ENCODE measurements at places on chromosomes 5 and 9. TPM values are rescaled to one million over a fixed set of nuclear protein-coding genes. Genes with fewer than 3 reads are reported as not detected.

The LMX1B gene
- not detected for total RNA-seq

The RXRA gene
- 5.9 TPM for total RNA-seq

DNA sequence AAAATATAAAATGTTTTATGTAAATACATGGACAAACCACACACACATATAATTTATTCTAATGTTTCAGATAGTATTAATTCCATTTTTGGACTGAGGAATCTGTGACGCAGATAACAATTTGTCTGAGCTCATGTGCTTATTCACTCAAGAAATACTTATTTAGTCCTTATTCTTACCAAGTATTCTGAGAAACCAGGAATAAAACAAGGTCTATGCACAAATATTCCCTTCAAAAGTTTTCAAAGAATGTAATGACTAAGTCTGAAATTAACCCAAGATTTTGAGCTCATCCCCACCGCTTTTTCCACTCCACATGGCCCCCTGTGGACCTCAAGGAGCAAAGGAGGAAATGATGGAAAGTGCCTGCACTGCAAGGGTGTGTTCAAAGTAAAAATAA lies 1022.3 kb downstream of the EFNA5 start:
- no peaks in the 10 kb centered on the region for H3K27me3 ChIP-seq
- H3K4me3 ChIP-seq, result no peak overlapping the region
- H3K27ac ChIP-seq, result no peak overlapping the region
- no peaks in the 10 kb centered on the region for H3K4me1 ChIP-seq

The CDH6 gene
- not detected for total RNA-seq

DNA sequence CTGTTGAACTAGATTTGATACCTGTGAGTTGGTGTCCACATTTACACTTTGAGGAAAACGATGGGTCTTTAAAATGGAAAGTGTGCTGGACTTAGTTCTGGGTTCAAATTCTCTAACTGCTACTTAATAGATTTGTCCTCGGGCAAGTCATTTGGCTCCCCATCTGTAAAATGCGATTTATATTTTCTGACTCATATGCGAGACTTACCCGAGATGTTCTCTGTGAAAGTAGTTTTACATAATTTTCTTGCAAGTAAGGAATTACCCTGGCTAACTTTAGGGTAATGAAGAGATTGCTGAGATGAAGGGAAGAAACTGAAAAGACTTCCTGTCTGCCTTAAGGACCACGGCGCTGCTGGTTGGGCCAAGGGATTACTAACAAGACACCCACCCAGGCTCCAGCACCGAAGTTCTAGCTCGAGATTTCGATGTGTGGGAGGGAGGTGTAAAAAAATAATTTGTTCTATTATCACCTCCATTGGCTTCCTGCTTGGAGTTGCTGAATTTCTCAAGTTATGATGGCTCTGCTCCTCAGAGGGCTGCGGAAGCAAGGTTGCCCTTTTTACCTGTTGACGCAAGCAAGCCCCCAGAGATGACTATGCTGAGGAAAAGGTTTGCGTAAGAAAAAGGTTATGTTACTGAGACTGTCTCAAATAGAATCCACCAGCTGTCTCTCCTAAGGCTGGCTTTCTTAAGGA lies 24.1 kb downstream of the PCSK1 start:
- H3K36me3 ChIP-seq, result no peaks in the 10 kb centered on the region
- no peak overlapping the region for H3K27ac ChIP-seq
- no peak for DNase-seq
- no peak overlapping the region for H3K4me3 ChIP-seq
- H3K4me1 ChIP-seq, result no peaks in the 10 kb centered on the region
- H3K27me3 ChIP-seq, result no peaks in the 10 kb centered on the region

DNA sequence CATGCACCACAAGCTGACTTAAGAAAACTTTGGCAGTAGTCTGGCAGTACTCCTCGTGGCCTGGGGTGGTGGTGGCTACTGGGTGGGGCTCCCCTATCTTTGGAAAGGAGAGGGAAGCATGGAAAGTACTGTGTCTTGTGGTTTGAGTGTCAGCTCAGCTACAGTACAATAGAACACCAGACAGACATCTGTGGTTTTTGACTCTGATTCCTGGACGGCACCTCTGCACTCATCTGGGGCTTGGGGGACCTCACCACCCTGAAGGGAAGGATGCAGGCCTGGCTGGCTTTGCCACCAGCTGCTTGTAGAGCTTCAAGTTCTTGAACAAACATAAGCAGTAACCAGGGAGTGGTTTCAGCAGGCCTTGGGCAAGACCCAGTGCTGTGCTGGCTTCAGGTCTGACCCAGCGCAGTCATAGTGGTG lies 40.6 kb downstream of the TNFSF8 start:
- H3K27me3 ChIP-seq, result no peaks in the 10 kb centered on the region
- no peaks in the 10 kb centered on the region for H3K36me3 ChIP-seq
- peaks cover 40% of the 10 kb centered on the region for H3K4me1 ChIP-seq
- H3K4me3 ChIP-seq, result no peak overlapping the region

The HSPA5 gene
- total RNA-seq, result 178 TPM

DNA sequence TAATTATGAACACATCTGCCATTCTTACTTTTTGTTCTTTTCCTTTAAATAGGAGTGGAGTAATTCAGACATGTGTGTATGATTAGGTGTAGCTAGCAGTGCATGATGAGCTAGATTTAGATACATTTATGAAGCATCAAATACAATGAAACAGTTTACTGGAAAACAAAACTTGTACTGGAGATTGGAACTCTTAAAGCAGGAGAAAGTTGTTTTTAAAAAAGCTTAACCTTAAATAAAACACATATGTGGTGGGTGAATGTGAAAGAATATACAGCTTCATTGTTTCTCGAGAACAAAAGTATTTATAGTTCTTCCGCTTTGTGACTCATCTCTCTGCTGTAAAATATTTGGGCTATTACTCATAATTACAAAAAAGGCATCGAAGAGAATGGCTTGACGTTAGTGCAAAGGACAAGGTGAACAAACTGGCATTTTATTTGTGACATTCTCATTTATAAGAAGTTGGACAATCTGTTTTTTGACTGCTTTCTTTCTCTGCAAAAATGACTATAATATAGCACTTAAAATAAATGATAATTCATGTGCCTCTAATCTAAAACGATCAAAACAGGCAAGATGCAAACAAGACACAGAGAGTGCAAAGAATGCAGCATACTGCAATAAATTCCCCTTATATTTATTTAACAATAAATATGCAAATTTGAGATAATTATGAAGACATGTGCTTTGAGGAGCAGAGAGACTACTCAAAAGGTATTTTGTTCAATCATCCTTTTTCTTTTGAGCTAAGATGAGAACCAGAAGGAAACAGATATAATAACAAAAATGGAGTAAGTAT lies 478.8 kb downstream of the CETN3 start:
- no peak overlapping the region for H3K4me3 ChIP-seq
- no peaks in the 10 kb centered on the region for H3K27me3 ChIP-seq
- H3K36me3 ChIP-seq, result no peaks in the 10 kb centered on the region
- DNase-seq, result no peak

The MEGF10 gene
- total RNA-seq, result not detected

DNA sequence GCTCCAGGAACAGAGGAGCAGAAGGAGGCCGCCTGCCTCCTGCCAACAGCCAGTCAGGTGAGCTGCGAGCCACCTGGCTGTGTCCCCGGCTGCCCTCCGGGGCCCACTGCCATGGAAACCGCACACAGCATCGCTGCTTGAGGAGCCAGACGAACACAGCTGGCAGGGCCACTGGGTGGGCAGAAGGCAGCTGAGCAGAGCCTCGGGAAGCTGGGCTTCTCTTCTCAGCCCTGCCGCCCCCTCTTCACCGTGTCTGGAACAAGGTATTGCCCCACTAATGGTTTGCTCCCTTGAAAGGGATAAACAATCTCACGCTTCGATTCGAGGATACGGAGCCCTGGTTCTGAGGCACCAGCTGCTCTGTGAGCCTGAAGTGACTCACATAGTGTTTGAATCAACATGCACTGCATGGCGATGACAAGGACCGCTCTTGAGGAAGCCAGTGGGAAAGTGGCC lies 63.7 kb upstream of the RUFY1 start:
- no peaks in the 10 kb centered on the region for H3K27me3 ChIP-seq
- no peak overlapping the region for H3K27ac ChIP-seq
- H3K4me3 ChIP-seq, result no peak overlapping the region
- no peaks in the 10 kb centered on the region for H3K4me1 ChIP-seq
- H3K36me3 ChIP-seq, result no peaks in the 10 kb centered on the region
- DNase-seq, result no peak

GRCh38 chr9:93578844-93579243 lies 2.5 kb downstream of the PHF2 start:
- H3K27me3 ChIP-seq, result no peaks in the 10 kb centered on the region
- no peak overlapping the region for H3K4me3 ChIP-seq
- H3K36me3 ChIP-seq, result no peaks in the 10 kb centered on the region
- H3K4me1 ChIP-seq, result peaks cover 15% of the 10 kb centered on the region

GRCh38 chr9:2465921-2466460 lies 155.6 kb upstream of the VLDLR start:
- H3K4me1 ChIP-seq, result no peaks in the 10 kb centered on the region
- no peak overlapping the region for H3K27ac ChIP-seq
